ENCODE measurements at places on chromosomes 7 and 10. TPM values are rescaled to one million over a fixed set of nuclear protein-coding genes. Genes with fewer than 3 reads are reported as not detected.

Gene ENTPD1
- total RNA-seq, result 0.74 TPM

Gene CFAP46
- 0.37 TPM for total RNA-seq

Gene ADCY1
- total RNA-seq, result 0.28 TPM

Gene CYP2W1
- 0.14 TPM for total RNA-seq

Gene NKX1-2
- not detected for total RNA-seq

Gene CLDN15
- 1.8 TPM for total RNA-seq

Gene LIPJ
- total RNA-seq, result under 0.01 TPM

Gene NFKB2
- 14.9 TPM for total RNA-seq

Gene ACSL5
- total RNA-seq, result 1.7 TPM

Gene CPXM2
- 29.0 TPM for total RNA-seq

Measured in smooth muscle cell of bladder (primary cell).